ENCODE measurements at places on chromosomes 7 and 10.

DNA sequence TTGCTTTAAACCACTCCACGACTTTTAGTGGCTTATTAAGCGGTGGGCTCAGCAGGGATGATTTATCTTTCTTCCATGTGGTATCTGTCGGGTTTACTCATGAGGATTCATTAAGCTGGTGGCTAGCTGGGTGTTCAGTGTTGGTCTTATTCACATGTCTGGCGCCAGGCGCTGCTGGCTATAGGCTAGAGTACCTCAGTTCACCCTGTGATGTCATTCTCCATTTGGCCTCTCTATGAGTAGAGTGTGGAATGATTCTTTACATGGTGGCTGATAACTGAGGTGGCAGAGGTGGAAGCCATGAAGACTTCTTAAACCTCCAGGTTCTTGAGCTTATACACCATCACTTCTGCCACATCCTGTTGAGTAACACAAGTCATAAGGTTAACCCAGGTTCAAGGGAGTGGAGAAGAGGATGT is 115.4 kb downstream of the MLLT10 start:
- peak; percentile 5 for DNase-seq

DNA sequence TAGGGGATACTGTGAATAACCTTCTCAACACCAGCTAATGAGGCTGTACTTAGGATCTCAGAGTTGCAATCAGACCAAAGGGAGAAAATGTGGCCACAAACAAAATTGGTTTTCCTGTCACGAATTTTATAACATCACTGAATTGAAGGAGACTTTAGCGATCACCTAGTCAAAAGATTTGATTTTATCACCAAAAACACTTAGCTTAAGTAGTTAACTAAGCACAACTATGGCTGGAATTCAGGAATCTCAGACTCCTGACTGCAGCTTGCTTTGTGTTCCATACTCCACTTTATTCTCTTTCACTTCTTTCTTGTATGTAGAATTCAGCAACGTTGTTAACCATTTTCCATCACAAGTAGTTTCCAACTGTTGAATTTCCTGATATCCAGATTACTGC is 152.0 kb downstream of the SLC16A9 start:
- no peak for DNase-seq

DNA sequence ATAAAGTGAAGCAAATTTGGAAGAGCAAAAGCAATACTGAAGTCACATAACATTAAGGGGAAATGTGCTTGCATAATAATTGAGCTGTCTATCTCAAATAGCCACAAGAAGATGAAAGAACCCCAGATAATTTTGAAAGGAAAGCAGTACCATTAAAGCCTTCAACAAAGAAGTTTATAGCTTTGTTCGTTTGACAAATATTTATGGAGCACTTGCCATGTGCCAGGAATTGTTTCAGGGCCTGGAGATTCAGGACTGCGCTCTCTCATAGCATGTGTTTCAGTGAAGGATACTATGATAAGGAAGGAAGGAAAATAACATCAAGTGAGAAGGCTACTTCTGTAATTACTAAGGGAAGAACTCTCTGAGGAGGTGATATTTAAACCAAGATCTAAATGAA is 212.3 kb upstream of the CSTF2T start:
- DNase-seq: no peak

GRCh38 chr7:34365611-34366010 is 292.4 kb upstream of the NPSR1 start:
- DNase-seq: peak; percentile 50

GRCh38 chr7:124322561-124322960 is 289.7 kb upstream of the TMEM229A start:
- no peak for DNase-seq

DNA sequence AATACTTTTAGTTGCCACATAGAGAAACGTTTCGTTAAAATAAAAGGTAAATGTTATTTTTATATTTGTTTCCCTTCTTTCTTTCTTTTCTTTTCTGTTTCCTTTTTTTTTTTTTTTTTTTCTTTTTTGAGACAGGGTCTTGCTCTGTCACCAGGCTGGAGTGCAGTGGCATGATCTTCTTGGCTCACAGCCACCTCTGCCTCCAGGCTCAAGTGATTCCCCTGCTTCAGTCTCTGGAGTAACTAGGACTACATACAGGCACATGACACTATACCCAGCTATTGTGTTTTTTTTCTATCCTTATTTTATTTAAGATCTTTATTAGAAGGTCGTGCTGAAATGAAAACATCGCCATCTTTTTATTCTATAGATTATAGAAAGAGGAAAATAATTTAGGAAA is 661.8 kb upstream of the MBL2 start:
- DNase-seq: peak; percentile 28

DNA sequence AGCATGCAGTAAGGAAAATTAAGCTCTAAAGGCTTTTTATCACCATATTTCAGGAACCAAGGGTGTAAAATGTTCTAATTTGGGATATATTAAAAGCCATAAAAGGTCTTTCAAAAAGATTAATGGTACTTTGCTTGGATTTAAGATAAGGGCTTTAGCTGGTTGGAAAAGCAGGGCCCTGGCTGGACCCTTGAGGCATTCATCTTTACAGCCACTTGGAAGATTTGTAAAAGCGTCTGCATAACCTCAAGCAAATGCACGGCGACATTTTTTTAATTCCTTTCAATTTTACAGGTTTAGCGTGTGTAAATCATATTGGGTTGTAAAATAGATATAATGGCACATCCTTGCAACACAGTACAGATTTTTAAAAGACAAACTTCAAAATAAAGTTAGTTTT is 27.2 kb downstream of the FAM204A start:
- DNase-seq: no peak

GRCh38 chr7:85090143-85090542 is 96.7 kb downstream of the SEMA3D start:
- DNase-seq: peak; percentile 76

- no peak for DNase-seq
Measured at GRCh38 chr7:78704504-78704903, 749.0 kb downstream of the MAGI2 start.

GRCh38 chr7:143406002-143406357 is 2.7 kb downstream of the EPHA1 start:
- DNase-seq: no peak

- DNase-seq: no peak
Measured at GRCh38 chr10:97500297-97500575, 1.5 kb downstream of the UBTD1 start.

- no peak for DNase-seq
Measured at GRCh38 chr7:98956469-98956868, 78.1 kb downstream of the TRRAP start.

GRCh38 chr10:103069453-103070331 is 123.4 kb downstream of the NT5C2 start:
- DNase-seq: peak; percentile 60

GRCh38 chr10:33236916-33237315 is 97.6 kb downstream of the NRP1 start:
- no peak for DNase-seq

DNA sequence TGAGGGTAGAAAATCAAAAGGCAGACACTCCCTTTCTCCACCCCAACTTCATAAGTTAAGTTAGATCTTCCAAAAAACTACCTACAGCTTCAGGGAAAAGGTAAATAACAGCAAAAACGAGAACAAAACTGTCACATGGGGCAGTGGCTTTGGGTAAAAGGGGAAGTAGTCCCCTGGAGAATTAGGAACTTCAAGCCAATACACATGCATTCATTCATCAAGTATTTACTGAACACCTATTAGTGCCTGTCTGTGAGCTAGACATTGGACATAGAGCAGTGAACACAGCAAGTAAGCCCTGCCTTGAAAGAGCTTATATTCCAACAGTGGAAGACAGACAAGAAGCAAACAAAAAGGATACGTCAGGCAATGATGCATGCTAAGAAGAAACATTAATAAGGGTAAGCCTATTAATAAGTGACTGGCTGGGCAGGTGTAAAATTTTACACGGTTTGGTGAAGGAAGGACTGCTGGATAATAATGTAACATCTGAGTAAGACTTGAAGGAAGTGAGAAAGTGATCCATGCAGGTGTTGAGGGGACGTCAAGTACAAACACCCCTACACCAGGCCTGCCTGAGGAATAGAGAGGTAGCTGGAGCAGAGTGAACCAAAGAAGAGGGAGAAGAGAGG is 69.6 kb upstream of the RAPGEF5 start:
- no peak for DNase-seq

GRCh38 chr10:120506674-120507073 is 49.6 kb downstream of the PLPP4 start:
- no peak for DNase-seq

DNA sequence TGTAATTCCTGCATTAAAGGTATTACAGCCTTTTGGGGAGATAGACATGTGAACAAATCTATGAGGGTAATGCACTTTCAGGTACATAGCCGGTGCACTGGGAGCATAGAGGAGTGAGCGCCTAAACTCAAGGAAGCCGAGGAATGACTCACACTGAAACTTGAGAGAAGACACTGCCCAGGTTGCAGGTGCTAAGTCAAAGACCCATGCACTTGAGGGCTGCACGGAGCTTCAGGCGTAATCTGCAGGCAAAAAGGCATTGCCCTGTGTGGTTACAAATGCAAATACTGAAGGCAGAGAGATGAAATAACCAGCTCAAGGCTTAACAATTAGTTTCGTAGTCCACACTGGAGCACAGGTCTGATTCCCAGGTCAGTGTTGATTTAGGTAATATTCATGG is 51.0 kb upstream of the OSBPL3 start:
- no peak for DNase-seq

DNA sequence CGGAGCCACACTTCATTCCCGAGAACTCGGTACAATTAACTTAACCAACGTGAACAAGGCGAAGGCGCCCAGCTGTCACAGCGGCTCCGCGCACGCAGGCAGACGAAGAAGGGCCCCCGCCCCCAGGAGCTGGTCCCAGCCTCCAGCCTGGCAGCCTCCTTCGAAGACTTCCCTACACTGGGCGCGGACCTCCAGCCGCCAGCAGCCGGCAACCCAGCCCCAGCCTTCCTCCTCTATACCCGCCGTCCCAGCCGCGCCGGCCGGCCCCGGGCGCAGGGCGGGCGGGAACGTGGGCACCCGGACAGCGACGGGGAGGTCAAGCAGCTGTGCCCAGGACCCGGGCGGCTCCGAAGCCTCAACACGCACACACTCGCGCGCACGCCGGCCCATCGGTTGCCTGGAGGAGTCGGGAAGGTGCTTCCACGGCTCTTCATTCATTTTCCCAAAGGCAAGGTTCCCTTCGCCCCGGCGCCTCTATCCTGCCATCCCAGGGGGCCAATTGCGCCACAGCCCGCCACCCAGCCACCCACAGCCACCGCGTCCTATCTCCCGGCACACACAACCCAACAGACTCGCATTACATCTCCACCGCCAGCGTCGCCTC is 1.6 kb downstream of the CHST15 start:
- peak; percentile 46 for DNase-seq

DNA sequence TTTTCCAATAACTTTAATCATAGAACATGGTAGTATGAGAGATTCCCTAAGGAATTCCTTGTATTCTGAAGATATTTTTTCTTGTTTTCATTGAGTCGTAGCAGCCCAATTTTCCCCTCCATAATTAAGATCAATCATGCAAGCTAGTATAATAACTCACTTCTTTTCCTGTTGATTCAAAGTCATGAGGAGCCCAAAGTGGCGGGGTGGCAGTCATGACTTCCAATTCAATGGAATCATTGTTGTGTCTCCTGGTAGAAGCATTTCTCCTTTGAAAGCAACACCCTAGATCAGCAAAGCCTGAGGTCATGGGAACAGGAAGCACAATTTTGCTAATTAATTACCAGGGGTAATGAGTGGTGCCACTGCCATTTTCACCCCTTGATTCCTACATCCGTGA is 77.6 kb upstream of the MAGI2 start:
- DNase-seq: no peak

- no peak for DNase-seq
Measured at GRCh38 chr7:110612680-110613079, 478.2 kb upstream of the LRRN3 start.

GRCh38 chr7:142808802-142809583 is 38.2 kb downstream of the PRSS2 start:
- DNase-seq: no peak

- DNase-seq: no peak
Measured at GRCh38 chr10:88792661-88793060, 9.9 kb upstream of the LIPM start.

DNA sequence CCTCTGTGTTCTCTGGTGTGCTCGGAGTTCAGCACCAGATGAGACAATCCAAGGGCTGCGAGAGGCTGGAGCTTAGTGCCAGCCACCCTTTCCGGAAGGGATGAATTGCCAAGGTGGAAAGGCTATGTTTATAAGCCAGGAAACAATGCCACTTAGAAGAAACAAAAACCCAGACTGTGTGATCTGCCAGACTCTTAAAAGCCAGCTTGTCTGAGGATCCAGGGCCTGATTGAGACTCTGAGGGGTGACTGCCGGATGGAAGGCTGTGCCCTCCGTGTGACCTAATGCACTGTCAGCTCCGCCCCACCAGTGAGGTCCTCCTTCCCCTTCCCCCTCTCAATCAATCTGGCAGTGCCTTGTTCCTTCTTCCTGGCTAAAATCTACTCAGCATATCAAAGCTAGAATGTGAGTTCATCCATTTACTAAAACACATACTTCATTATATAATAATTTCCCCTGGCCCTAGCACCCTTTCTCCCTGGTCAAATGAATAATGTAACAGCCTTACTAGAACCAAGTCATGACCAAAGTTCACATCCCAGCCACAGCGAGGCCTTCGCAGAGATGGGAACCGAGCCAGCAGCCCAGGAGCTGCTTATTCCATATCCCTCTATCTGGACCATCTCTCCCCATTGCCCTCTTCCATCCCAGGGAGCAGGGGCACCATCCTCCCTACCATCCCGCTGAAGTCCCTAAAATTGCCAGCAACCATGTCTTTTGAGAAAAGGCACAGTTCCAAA is 25.5 kb downstream of the FAM107B start:
- no peak for DNase-seq

DNA sequence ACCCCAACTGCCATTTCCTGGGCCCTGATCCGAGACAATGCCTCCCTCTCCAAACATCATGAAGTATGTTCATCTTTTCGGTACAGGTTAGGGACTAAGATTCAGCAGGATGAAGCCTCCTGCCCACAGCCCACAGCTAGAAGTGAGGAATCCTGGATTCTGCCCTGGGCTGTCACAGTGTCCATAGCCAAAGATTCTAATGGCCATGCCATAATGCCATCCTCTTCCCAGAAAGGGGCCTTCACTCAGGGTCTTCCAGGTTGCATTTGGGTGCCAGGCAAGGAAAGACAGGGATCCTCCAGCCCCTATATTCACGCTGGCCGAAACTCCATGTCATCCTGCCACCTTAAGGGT is 15.7 kb upstream of the ZMIZ1 start:
- no peak for DNase-seq

DNA sequence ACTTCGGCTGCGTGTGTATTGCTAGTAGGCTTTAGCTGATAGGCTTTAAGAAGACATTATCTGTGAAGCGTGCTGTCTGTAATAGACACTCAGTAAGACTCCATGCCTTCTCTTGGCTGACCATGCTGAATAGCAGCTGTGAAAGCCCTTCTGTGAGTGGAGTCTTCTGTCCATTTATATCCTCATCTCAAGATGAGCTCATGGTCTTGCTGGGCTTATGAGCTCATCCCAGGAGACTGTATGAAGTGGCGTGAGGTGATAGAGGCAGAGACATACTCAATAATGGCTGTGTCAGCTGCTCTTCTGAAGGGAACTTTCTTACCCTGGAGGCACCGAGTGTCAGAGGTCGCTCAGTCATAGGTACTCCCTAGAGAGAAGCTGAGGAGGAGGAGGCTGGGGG is 111.5 kb downstream of the SH2D4B start:
- DNase-seq: no peak
